ENCODE measurements at places on chromosomes 12 and 14.

GRCh38 chr12:32918890-32919801, 22.6 kb upstream of the PKP2 start:
- DNase-seq: no peak

GRCh38 chr14:93788543-93789227, 400 bp upstream of the PRIMA1 start:
- DNase-seq: no peak

DNA sequence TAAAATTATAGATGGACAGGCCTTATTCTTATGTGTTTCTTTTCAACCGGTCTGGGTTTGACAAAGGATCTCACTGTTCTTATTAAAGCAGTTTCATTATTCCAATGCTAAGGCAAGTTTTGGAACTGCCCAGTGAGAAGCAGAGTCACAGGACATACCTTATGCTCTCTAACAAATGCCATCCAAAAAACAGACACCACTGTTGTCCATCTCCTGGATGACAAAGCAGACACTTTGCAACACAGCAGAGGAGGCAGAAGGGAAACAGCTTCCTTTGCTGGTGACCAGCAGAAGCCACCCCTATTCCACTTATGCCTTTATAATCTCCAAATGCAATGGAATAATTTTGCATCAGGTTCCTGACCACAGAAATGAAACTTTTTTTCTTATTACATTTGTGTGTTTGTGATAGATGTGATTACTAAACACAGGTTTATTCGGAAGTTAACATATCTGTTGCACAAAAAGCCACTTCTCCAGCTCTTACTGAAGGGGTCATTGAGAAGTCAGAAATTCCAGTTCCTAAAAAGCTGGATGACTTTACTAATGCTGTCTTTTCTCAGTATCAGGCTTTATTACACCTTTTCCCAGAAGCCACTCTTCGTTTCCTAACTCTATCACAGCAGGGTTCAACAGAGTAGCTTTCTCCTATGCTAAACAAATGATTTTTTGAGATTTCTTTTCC, 115.6 kb downstream of the BTG1 start:
- DNase-seq: no peak

DNA sequence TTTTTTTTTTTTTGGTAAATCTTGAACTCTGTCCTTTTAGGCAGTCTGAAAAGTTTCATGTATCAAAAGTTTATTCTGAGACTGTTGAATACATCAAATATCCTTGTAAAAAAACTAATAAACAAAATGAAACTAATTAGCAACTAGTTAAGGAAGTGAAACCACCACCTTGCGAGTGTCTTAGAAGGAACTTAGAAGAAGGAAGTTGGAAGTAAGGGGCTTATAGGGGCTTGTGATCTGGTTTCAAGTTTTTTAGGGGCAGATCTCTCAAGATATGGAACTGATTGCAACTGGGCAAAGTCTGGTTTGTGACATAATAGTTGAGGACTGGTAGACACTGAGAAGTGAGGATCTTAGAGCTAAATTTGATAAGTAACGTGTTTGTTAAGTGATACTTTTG, 748.8 kb downstream of the C12orf50 start:
- DNase-seq: no peak

- DNase-seq: no peak
Observed at GRCh38 chr12:110819646-110820045, 27.1 kb upstream of the CCDC63 start.

DNA sequence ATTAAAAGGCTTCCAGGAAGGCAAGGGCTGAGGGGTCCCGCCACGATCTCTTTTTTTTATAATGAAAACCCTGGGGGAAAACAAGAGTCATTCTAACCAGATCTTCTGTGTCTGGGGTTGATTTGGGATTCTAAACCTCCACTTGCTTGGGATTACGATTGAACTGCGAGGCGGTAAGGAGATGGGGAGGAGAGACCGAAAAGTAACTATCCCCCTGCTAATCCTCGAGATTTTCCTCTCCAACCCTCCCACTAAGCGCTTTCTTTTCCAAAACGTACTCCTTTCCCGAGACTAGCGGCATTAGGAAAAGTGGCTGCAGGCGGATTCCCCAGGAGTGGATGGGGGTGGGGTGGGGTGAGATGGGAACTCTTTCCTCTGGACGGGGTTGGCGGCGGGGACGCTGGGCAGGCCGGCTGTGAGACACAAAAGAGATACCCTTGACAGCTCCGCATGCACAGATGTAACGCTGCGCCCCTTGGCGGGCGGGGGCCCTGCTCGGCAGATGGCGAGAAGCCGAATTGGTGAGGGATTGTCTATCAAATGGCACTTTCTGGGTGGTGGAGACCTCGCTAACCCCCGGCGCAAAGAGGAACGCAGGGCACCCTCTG, 830 bp upstream of the SRRM4 start:
- DNase-seq: no peak

GRCh38 chr12:15778126-15778525, 11.1 kb downstream of the EPS8 start:
- DNase-seq: no peak

DNA sequence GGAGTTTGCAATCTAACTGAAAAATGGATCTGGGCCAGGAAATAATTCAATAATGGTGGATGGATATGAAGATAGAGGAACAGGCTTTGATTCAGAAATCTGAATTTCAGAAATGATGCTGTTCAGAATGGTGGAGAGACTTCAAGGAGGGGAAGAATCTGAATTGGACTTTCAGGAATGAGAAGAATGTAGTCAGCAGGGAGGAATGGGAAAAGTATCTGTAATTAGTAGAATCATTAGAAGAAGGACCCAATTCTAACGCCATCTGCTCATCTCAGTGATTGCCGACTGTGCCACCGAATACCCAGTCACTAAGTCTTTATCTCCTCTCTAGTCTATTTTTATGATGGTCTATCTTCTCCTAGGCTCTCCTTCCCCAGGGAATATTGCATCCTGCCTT, 363.2 kb downstream of the GALC start:
- DNase-seq: no peak

- no peak for DNase-seq
Observed at GRCh38 chr12:96221391-96221790, 27.2 kb downstream of the ELK3 start.

DNA sequence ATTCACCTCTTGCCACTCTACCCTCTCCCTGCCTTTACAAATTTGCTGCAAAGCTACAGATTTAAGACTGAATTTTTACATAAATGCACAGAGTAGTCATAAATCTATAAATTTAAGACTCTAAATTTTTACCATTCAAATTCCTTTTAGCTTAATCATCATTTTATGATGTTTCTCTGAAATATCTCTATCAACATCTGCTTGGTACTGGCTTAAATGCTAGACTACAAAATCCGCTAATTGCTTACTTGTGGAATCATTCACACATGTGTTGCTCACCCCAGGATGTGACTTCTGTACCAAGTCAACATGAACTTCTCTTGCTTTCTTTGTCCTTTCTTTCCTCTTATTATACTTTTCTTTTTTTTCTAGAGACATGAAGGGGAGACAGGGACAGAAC, 109.2 kb downstream of the GALC start:
- no peak for DNase-seq

GRCh38 chr14:57863471-57863870, 2.4 kb downstream of the SLC35F4 start:
- no peak for DNase-seq

GRCh38 chr12:121776190-121777098, 17.0 kb downstream of the RHOF start:
- no peak for DNase-seq

Data from SK-N-MC (cell line).